CD8-positive, alpha-beta memory T cell (primary cell): ENCODE measurements at places on chromosomes 7 and 10. TPM values are rescaled to one million over a fixed set of nuclear protein-coding genes. Genes with fewer than 3 reads are reported as not detected.

GRCh38 chr7:138961159-138961558 lies 20.0 kb downstream of the KIAA1549 start:
- DNase-seq, result no peak

GRCh38 chr7:71186535-71187057 lies 54.7 kb downstream of the GALNT17 start:
- DNase-seq, result no peak

DNA sequence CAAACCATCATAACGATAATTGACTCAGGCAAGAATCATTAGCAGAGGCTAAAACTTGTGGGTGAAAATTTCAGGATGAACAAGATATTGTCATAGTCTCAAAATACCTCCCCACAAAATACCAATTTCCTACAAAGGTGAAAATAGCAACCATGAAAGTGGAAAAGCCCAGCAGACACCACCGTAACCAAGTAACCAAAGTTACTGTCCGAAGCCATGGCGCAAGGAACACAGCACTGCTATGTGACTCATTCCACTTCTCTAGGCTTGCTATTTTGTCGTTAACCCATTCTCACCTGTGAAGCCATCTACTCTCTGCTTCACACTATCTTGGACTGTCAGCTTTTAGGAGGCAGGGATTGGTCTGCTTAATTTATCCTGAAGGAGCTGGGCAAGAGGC lies 113.8 kb upstream of the CACUL1 start:
- no peak for DNase-seq

- DNase-seq, result no peak
Observed at GRCh38 chr10:38147686-38148085, 53.5 kb downstream of the ZNF37A start.

GRCh38 chr10:17961551-17962422 lies 10.1 kb downstream of the SLC39A12 start:
- DNase-seq, result no peak

DNA sequence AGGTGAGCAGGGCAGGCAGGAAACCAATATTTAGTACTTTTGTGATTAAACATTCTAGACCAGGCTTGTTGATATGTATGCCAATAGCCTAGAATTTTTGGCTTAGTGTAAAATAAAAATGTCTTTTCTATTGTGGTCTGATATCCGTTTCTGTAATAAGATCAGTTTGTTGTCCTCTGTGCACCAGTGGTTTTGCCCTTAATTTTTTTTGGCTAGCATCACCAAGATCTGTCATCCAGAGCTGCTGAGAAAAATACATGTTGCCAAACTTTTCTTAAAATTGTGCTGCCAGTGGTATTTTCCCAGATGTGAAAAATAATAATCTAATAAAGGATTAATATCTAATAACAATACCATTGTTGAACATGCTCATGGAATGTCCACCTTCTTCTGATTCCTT lies 115.6 kb downstream of the TWIST1 start:
- no peak for DNase-seq

DNA sequence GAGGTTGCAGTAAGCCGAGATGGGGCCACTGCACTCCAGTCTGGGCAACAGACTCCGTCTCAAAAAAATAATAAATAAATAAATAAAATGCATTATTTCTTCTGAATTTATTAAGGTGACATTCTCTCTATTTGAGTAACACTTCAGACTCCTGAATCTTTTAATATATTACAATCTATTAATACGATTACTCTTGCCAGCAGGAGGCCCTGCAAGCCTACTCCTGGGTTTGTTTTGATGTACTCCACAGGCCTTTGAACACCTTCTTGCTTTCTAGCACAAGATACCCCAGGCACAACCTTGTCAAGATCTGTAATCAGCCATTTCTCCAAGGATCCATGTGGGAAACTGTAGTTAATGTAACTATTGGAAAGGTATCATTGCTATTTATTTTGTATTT lies 63.5 kb downstream of the COBL start:
- no peak for DNase-seq

The MAGI2 gene
- not detected for polyA plus RNA-seq

The OPN1SW gene
- not detected for polyA plus RNA-seq

The HGF gene
- polyA plus RNA-seq, result not detected

The TEX47 gene
- polyA plus RNA-seq, result not detected

The PPP1R9A gene
- not detected for polyA plus RNA-seq

The CCDC3 gene
- not detected for polyA plus RNA-seq

The C7orf57 gene
- not detected for polyA plus RNA-seq

The NPC1L1 gene
- not detected for polyA plus RNA-seq
